ENCODE measurements at places on chromosomes 1 and 21. TPM values are rescaled to one million over a fixed set of nuclear protein-coding genes. Genes with fewer than 3 reads are reported as not detected.

MAN1C1 gene
- total RNA-seq, result 0.77 TPM

TAS1R3 gene
- total RNA-seq, result 0.20 TPM

RSPH1 gene
- total RNA-seq, result 0.93 TPM

C8B gene
- not detected for total RNA-seq

S100A9 gene
- total RNA-seq, result 0.46 TPM

GPA33 gene
- total RNA-seq, result not detected

PPFIA4 gene
- 0.43 TPM for total RNA-seq

SPRR1B gene
- total RNA-seq, result not detected

RIMKLA gene
- total RNA-seq, result 0.74 TPM

OR2T33 gene
- not detected for total RNA-seq

Data from A549 treated with Hydrocortisone at 1 μM for 4 hours (cell line).